Nasal cavity respiratory epithelium epithelial cell of viscerocranial mucosa (primary cell): ENCODE measurements at places on chromosomes 13 and 19. TPM values are rescaled to one million over a fixed set of nuclear protein-coding genes. Genes with fewer than 3 reads are reported as not detected.

Gene SYNGR4
- total RNA-seq, result not detected in 2 replicates

Gene DACT3
- total RNA-seq, result under 0.01 TPM in 1 of 2 replicates, not detected in the other

Gene ETV2
- 0.34 TPM in 1 of 2 replicates, not detected in the other for total RNA-seq

Gene THSD1
- 14.0 and 24.2 TPM in 2 replicates for total RNA-seq

Gene CLC
- total RNA-seq, result not detected in 2 replicates

Gene B3GNT3
- 9.1 and 12.6 TPM in 2 replicates for total RNA-seq

Gene IRGC
- not detected in 2 replicates for total RNA-seq

Gene NUCB1
- total RNA-seq, result 98.8 and 207 TPM in 2 replicates

Gene C19orf12
- total RNA-seq, result 12.3 and 17.9 TPM in 2 replicates

Gene TNNT1
- total RNA-seq, result 23.2 and 27.6 TPM in 2 replicates

Gene RPS15
- total RNA-seq, result 288 and 442 TPM in 2 replicates

Gene LRRC4B
- not detected in 2 replicates for total RNA-seq

Gene KCTD15
- total RNA-seq, result 105 and 106 TPM in 2 replicates

Gene GARIN5A
- total RNA-seq, result 0.68 and 1.4 TPM in 2 replicates

Gene PIP5K1C
- total RNA-seq, result 5.5 and 31.3 TPM in 2 replicates

Gene SIGLEC11
- not detected in 2 replicates for total RNA-seq

Gene ODAD3
- total RNA-seq, result 0.07 TPM in 1 of 2 replicates, not detected in the other

Gene CEACAM3
- 0.07 TPM in 1 of 2 replicates, not detected in the other for total RNA-seq

Gene LILRB3
- total RNA-seq, result not detected in 2 replicates

Gene NEK3
- 8.8 and 10.9 TPM in 2 replicates for total RNA-seq

Gene SIGLEC5
- total RNA-seq, result not detected in 2 replicates

Gene FBL
- total RNA-seq, result 140 and 218 TPM in 2 replicates

Gene REX1BD
- 22.6 and 27.5 TPM in 2 replicates for total RNA-seq

Gene KCTD12
- 14.4 and 31.4 TPM in 2 replicates for total RNA-seq

Gene SPTBN4
- 0.36 and 1.4 TPM in 2 replicates for total RNA-seq

Gene PDE4A
- total RNA-seq, result 0.34 and 1.9 TPM in 2 replicates

Gene CLASRP
- 7.2 and 15.0 TPM in 2 replicates for total RNA-seq

Gene C13orf42
- not detected in 2 replicates for total RNA-seq

Gene KLK12
- 0.14 and 17.1 TPM in 2 replicates for total RNA-seq

Gene LGALS14
- not detected in 2 replicates for total RNA-seq
